ENCODE measurements at places on chromosomes 1 and 21. TPM values are rescaled to one million over a fixed set of nuclear protein-coding genes. Genes with fewer than 3 reads are reported as not detected.

DNA sequence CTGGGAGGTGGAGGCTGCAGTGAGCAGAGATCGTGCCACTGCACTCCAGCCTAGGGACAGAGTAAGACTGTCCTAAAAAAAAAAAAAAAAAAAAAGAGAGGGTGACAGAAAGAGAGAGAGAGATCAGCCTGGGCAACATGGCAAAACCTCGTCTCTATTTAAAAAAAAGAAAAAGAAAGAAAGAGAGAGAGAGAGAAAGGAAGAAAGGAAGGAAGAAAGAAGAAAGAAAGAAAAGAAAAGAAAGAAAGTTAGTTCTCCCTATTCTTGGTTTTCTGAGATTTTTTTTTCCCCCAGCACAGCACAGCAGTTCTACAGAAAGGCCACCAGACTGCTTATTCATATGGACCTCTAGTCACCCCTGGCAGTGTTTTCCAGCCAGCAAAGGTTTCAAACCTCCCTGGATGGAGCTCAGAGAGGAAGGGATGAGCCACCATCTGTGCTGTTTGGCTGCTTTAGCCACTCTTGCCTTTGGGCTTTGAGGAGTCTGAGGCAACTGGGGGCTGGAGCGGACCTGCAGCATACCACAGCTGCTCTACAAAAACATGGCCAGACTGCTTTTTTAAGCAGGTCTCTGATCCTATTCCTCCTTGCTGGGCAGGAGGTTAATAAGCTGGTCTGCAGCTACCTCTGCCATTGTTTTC, 10.6 kb downstream of the S100A6 start:
- H3K36me3 ChIP-seq: no peaks in the 10 kb centered on the region
- no peaks in the 10 kb centered on the region for H3K4me1 ChIP-seq
- H3K27me3 ChIP-seq: no peaks in the 10 kb centered on the region
- no peak for DNase-seq
- no peak overlapping the region for H3K4me3 ChIP-seq

DNA sequence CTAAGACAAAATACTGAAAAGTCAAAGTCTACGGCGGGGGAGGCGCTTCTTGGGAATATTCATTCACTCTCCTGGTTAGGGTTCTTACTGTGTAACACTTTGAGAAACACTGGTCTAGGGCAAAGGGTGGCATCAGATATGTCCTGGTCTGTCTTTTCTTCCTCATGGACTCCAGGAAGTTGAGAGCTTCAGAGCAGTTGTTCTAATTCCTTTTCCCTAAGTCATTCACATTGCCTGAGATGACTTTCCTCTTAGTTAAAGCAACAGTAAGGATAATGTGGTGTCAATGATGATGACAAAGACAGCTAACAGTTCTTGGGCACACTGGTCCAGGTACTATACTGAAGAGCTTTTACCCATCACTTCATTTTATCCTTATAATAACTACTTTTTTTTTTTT, 27.0 kb downstream of the FGGY start:
- no peaks in the 10 kb centered on the region for H3K27me3 ChIP-seq
- no peaks in the 10 kb centered on the region for H3K36me3 ChIP-seq
- no peak overlapping the region for H3K4me3 ChIP-seq
- H3K4me1 ChIP-seq: no peaks in the 10 kb centered on the region
- no peak overlapping the region for H3K27ac ChIP-seq

- H3K27ac ChIP-seq: no peak overlapping the region
- peaks cover 6% of the 10 kb centered on the region for H3K4me1 ChIP-seq
- no peaks in the 10 kb centered on the region for H3K36me3 ChIP-seq
- H3K27me3 ChIP-seq: no peaks in the 10 kb centered on the region
- DNase-seq: no peak
These were observed 40.7 kb downstream of the KCNAB2 start for GRCh38 chr1:6086358-6086757.

DNA sequence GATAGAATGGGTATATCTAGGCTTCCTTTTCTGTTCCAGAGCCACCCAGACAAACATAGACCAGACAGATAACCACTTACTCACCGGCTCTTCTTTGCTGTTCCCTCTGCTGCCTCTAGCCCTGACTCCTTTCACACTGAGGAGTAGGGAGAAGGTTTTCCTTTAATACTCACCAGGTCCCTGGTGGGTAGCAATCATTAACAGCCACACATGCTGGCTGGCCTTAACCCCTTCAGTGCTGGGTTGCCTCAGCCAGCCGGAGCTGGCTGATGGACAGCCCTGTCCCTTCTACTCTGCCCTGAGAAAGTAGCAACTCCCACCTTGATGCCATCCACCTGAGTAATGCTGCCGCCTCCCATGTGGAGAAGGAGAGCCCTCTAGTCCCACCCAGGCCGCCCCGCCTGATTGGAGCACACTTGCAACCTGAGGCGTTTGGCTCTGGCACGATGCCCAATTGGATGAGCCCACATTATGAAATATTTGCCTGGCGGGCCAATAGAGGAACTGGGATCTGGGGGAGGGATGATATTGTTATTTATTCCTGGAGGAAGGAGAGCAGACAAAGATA, 71.6 kb downstream of the PLEKHA6 start:
- peaks cover 17% of the 10 kb centered on the region for H3K4me1 ChIP-seq
- peak; percentile 48 for DNase-seq
- no peak overlapping the region for H3K27ac ChIP-seq
- H3K4me3 ChIP-seq: no peak overlapping the region
- H3K36me3 ChIP-seq: no peaks in the 10 kb centered on the region

DNA sequence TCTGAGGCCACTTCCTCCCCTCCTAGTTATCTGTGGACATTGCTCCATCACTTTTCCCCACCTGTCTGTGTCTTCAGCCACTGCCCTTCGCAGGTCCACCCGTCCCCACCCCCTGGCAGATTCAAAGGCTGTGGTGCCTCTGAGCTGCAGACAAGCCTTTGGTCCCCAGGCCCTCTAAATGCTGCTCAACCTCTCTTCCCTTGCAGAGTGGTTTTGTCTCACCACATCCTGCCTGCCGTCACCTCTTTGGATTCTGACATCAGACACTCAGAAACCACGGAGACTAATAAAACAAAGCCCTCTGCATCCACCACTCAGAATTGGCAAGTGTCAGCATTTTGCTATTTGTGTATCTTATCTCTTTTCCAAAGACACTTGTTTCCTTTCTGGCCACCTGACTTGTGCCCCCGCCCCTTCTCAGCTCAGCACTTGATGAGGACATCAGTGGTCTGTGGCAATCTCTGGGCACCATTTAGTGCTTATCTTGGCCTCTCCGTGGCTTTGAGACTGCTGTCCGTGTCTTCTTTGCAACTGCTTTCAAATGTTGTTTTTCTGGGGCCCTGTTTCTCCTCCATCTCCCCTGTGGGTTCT, 7.7 kb downstream of the CNIH3 start:
- no peak for DNase-seq
- no peaks in the 10 kb centered on the region for H3K4me1 ChIP-seq
- no peak overlapping the region for H3K27ac ChIP-seq
- no peaks in the 10 kb centered on the region for H3K36me3 ChIP-seq

- no peak overlapping the region for H3K4me3 ChIP-seq
- H3K36me3 ChIP-seq: no peaks in the 10 kb centered on the region
- no peak for DNase-seq
- H3K27ac ChIP-seq: no peak overlapping the region
- peaks cover 47% of the 10 kb centered on the region for H3K4me1 ChIP-seq
These were observed 7.5 kb downstream of the DYRK1A start for GRCh38 chr21:37374027-37374426.

Gene DYNLT5
- total RNA-seq: not detected

Gene WNT2B
- 0.52 TPM for total RNA-seq

Gene FAM167B
- total RNA-seq: not detected

Gene TMEM63A
- 31.2 TPM for total RNA-seq
